ENCODE measurements at places on chromosomes 4 and X.

GRCh38 chrX:135625995-135626394, 87.4 kb upstream of the CT45A1 start:
- DNase-seq = no peak

DNA sequence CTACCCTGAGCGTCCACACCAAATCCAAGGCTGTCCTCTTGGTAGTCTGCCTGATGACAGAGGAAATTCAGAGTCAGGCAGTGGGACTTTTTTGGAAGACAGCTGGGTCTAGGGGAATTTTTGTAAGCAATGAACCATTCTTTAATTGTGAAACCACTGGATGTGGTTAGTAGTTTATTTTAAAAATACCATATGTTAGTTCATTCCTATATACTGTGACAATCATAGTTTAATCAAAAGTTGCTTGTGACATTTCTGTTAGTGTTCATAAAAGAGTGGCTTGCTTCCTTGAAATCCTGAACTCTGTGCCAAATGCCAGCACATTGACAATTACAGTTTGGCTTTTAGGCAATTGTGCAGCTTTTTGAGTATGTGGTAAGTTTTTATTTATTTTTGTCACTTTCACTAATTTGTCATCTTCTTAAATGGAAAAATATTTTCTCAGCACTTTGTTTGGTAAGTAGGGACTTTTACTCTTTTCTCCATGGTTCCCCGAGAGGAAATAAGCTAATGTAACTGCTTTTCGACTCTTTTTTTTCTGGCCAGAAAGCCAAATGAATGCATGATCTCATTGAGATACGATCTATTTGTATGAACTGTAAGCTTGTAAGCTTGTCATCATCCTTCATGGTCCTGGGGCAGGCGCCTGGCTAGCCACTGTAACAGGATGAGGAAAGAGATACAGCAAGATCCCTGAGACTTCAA, 72.6 kb upstream of the SLC4A4 start:
- no peak for DNase-seq

DNA sequence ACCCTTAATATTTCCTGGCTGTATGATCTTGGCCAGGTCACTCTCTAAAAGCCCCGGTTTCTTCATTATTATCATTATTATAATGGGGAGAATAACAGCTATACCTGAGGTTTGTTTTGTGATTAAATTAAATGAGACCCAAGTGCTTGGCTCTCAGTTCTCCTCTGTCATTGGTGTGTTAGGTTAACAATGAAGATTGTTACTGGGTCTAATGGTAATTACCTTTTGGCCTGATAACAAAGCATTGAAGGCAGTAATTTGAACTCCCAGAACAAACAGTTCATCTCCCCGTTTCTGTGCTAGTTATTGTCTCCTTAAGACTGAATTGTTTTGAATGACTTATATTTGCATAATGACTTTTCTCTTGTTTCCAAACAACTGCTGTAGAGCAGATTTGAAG, 6.8 kb upstream of the ANAPC4 start:
- no peak for DNase-seq

GRCh38 chrX:129678614-129679195, 23.9 kb upstream of the APLN start:
- DNase-seq = no peak

- no peak for DNase-seq
Observed at GRCh38 chr4:165027762-165028402, 3.9 kb upstream of the TRIM60 start.

DNA sequence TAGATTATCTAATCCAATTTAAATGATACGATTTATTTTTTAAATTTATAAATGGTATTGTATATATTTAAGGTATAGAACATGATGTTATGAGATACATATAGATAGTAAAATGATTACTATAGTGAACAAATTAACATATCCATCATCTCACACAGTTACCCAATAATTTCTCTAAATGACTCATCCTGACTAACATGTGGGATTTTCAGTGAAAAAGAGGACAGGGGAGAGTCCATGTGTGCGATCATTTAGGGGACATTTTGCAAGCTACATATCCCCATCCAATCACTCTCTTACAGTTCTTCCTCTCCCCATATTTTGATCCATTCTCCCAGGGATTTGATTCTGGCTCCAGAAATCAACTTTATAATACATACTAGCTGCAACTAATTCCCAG, 88.2 kb downstream of the ABCB7 start:
- no peak for DNase-seq

GRCh38 chr4:122617597-122618593, 3.0 kb downstream of the IL21 start:
- DNase-seq = no peak

DNA sequence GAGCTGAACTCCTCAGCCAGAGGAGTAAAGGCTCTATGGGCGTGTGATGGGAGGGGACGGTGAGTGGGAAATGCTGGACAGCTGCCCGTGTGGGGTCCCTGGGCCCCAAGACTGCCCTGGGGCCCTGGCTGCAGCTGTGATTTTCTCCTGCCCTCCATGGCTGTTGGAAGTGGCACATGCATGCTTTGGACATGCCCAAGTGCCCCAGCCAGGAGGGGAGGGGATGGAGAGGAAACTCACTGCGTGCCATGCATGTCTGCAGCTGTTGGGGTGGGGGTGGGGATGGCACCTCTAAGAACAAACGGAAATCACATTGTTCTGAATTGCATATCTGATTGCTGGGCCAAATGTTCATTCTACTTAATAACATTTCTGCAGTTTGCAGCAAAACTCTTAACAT, 52.4 kb downstream of the MID2 start:
- no peak for DNase-seq

- DNase-seq = no peak
Observed at GRCh38 chr4:138828926-138829325, 186.7 kb upstream of the NOCT start.

- no peak for DNase-seq
Observed at GRCh38 chr4:7901311-7901885, 38.3 kb downstream of the AFAP1 start.

- no peak for DNase-seq
Observed at GRCh38 chr4:139903845-139904244, 238.2 kb downstream of the MGST2 start.

DNA sequence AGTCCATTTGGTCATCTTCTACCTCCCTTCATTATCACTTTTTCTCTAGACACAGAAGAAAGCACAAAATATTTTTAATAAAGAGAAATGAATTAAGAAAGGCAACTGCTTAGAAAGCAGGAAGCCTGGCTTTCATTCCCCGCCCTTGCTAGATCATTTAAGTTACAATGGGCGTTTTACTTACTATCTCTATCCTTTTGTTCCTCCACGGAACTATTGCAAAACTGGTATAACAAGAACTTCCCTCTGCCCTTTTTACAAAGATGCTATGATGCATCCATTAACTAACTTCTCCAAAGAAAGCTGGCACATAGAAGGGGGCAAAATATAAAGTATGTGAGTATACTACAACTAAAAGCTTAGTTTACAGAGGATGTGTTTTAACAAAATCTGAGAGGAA, 434.5 kb upstream of the FTHL17 start:
- no peak for DNase-seq

DNA sequence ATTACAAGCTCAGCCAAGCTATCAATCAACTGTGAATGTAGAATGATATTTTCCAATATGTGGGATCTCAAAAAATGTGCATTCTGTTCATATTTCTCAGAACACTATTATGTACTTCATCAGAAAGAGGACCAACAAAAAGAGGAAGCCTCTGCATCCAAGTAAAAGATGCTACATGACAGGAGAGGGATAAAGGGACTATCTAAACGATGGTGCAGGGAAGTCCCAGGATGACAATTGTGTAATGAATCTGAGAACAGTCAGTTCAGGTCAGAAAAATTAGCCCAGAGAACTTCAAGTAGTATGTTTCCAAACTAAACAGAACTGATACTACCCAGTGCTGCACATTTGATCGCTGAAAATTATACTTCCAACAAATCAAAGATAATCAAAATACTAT, 127.0 kb downstream of the ZNF330 start:
- DNase-seq = no peak

DNA sequence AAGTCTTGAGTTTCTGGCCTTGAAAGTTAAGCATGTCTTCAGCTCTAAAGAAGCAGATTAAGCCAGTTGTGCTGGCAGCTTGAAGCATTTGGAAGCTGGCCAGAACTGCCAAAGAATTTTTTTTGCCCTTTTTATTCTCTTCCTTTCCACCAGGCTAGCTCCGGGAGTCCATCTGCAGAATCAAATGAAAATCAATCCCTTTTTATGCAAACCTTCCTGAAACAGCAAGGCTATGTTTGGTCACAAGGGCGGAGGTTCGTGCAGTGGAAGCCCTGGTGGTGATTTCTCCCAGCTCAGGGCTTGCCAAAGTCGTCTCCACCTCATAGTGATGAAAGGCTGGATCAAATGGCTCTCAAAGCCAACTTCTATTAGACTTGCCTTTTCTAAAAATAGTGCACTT, 21.6 kb upstream of the C4orf54 start:
- DNase-seq = no peak

DNA sequence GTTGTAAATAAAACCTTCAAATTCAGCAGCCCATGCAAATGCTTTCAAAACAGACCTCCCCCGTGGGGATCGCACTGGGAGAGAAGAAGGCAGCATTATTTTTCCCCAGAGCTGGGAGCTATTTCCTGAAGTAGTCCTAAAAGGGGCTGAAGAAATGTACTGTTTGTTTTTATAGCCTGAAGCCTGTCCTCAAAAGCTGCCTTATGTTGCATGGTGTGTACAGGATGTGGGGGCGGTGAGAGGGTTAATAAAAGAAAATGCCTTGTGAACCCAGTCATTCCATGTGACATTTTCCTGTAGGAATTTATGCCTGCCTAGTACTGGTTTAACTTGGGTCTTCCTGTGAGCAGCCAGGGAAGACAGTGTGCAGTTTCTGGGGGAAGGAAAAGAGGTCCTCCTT, 144.1 kb downstream of the SOWAHB start:
- DNase-seq = no peak

GRCh38 chr4:52423967-52424366, 235.1 kb downstream of the USP46 start:
- no peak for DNase-seq

- no peak for DNase-seq
Observed at GRCh38 chr4:100289530-100289888, 99.2 kb upstream of the DDIT4L start.

DNA sequence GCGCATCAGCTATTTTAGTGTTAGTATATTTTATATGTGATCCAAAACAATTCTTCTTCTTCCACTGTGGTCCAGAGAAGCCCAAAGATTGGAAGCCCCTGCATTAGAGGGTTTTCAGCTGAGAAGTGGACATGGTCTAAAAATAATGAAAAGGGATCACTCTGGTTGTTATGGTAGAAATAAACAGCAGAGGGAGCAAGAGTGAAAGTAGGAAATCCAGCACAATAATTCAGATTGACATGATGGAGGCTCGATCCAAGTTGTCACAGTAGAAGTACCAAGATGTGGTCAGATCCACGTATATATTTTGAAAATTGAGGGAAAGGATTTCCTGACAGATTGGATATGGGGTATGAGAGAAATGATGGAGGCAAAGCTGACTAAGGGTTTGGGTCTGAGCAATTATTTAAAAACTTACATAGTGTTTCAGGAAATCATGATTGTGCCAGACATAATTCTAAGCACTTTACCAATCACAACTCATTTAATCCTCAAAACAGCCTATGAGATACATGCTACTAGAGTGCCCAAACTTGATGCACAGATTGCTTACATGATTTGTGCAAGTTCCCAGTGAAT, 17.0 kb upstream of the TMEM144 start:
- no peak for DNase-seq

DNA sequence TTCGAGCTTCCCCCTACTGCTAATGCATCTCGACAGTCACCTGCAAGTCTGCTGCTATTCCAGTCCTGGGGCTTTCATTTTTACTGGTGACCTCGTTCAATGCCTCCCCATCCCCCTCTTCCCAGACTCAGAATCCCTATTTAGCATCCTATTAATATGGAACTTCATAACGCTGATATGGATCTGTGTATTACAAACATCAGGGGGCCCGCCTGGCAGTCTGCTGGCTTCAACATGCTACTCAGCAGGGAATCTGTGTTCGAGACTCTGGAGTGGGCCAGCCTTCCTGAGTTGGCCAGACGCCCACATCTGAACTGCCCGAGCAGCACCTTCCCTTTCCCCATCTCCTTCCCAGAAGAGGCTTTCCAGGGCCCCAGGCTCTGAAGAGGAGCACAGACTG, 173.9 kb upstream of the PPARGC1A start:
- DNase-seq = no peak

DNA sequence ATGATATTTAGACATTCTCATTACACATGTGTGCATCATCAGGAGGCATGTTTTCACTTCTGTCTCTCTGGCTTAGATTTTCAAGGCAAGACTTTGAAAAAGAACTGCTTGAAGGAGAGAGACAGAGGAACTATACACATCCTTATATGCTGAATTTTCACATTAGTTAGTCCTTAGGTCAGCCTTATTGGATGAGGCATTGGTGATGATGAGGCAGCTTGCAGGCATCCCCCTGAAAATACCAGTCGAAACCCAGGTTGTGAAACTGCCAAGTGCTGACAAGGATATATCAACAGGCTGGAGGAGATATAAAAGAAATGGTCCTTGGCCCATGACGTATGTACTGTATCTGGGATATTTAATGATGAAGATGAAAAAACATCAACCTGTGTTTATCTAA, 297.2 kb upstream of the AADAT start:
- DNase-seq = no peak

GRCh38 chrX:43604753-43605152, 51.3 kb upstream of the MAOA start:
- DNase-seq = no peak

DNA sequence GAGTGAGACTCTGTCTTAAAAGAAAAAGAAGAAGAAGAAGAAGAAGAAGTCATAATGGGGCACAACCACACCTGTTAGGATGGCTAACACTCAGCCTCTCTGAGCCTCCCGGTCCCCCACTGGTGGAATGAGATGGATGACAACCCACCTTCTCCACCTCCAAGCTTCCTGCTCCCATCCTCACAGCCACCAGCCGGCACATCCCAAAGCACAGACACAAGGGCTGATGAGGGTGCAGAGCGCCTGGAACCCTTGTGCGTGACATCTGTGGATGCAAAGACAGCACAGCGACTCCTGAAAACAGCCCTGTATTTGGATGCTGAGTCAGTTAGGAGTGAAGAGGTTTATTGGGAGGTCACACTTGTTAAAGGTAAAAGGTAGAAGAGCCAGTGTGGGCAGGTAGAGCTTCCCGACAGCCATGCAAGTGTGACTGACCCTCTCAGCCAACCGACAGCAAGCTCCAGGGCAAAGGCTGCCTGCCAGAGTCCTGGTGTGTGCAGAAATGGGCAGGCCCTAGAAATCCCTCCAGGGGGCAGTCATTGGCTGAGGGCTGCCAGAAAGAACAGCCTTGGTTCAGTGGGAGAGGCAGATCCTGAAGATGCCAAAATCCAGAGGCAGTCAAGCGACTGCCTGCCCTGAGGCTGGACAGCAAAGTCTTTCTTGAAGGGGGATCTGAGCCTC, 26.6 kb upstream of the MAN2B2 start:
- DNase-seq = no peak

DNA sequence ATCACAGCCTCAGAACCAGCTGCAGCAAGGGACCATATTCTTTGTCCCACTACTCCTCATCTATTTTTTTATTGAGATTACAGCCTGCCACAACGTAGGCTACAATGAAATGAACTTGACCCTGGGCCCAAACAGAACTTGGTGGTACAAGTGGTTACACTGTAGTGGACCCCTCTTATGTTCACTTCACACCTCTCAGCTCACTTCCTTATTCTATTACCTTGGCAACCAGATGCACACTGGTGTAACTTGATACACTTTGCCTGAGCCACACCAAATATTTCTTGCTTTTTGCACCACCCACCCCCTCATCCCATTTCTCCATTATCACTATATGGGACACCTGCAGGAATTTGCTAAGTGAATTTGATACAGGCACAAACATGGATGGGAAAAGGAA, 105.8 kb downstream of the CXCL13 start:
- no peak for DNase-seq
